Thyroid gland (tissue), 4 donors: ENCODE measurements at places on chromosomes 2 and 18. TPM values are rescaled to one million over a fixed set of nuclear protein-coding genes. Genes with fewer than 3 reads are reported as not detected.

- no peak overlapping the region for H3K4me3 ChIP-seq
- no peaks in the 10 kb centered on the region for H3K4me1 ChIP-seq
- DNase-seq = no peak
- H3K27me3 ChIP-seq = no peaks in the 10 kb centered on the region
Measured at GRCh38 chr2:84938194-84938879, 32.6 kb upstream of the KCMF1 start.

- no peaks in the 10 kb centered on the region for H3K27me3 ChIP-seq
- DNase-seq = no peak
- H3K4me1 ChIP-seq = no peaks in the 10 kb centered on the region
- no peaks in the 10 kb centered on the region for H3K36me3 ChIP-seq
- H3K27ac ChIP-seq = no peak overlapping the region
Measured at GRCh38 chr18:33706391-33706790, 128.4 kb downstream of the ASXL3 start.

DNA sequence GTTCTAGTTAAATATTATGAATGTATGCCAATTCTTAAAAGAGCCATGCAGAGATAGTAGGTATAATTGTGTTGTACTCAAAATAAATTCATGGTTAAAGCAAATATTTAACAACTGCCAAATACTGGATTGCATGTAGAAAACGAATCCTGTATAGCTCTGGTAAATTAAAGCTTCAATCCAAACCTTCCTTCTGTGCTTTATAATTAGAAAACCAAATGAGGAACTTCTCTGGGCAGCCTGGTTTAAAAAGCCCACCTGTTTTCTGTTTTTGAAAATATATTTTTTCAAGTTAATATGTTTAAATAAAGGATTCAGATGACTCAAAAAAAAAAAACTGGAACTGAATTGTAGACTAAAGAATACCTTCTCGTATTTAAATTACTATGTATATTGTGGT lies 48.3 kb upstream of the ITGA4 start:
- no peak for DNase-seq
- H3K27me3 ChIP-seq = no peaks in the 10 kb centered on the region
- H3K4me1 ChIP-seq = no peaks in the 10 kb centered on the region
- no peak overlapping the region for H3K4me3 ChIP-seq

GRCh38 chr2:192735447-192735846 lies 540.7 kb upstream of the TMEFF2 start:
- DNase-seq = no peak
- H3K27me3 ChIP-seq = no peaks in the 10 kb centered on the region
- H3K27ac ChIP-seq = no peak overlapping the region
- no peaks in the 10 kb centered on the region for H3K4me1 ChIP-seq

The CLEC4F gene
- not detected for total RNA-seq

- H3K36me3 ChIP-seq = no peaks in the 10 kb centered on the region
- H3K27ac ChIP-seq = no peak overlapping the region
- H3K27me3 ChIP-seq = no peaks in the 10 kb centered on the region
- no peak overlapping the region for H3K4me3 ChIP-seq
Measured at GRCh38 chr2:164597983-164598382, 23.3 kb downstream of the GRB14 start.
